B cell (primary cell): ENCODE measurements at places on chromosomes 2 and 18.

GRCh38 chr2:205681401-205682238, 681 bp upstream of the NRP2 start:
- DNase-seq = peak; percentile 77

GRCh38 chr2:147917161-147917560, 72.3 kb downstream of the ACVR2A start:
- no peak for DNase-seq

- DNase-seq = no peak
Observed at GRCh38 chr2:218255446-218255845, 5.4 kb upstream of the GPBAR1 start.

DNA sequence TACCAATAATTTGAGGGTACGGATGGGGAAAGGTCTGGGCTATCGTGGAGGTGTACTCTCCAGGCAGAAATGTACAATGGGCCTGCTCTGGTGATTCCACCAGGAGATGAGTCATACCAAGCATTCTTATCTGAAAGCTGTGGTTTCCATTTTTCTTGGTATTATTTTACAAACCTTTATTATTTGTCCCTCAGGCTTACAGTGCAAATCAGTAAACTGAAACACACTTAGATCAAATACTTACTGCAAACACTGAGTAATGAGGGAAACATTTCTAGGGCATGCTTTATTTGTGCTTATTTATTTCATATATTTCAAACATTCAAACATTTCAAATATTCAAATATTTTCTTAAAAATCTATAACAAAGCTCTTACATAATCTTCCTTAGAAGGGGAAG, 319.8 kb downstream of the RND3 start:
- DNase-seq = no peak

DNA sequence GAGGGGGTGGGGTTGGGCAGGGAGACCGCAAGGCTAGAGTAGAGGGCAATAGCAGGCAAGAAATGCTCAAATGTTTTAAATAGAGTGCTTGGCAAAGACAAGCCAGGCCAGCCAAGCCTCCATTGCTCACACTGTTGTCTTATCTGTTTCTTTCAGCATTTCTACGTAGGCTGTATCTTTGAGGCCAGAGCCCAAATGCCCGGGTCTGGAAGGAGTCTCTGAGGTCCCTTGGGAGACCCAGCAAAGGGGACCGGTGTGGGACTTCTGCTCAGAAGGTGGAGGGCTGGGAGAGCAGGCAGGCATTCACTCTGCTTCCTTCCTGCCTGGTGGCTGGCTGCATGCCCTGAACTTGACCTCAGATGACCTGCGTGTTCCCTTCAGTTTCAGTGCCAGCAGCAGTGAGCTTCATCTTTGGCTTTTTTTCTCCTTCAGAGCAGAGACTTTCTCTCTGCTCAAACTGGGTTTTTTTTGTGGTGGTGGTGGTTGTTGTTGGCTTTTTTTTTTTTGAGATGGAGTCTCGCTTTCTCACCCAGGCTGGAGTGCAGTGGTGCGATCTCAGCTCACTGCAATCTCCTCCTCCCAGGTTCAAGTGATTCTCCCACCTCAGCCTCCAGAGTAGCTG, 13.7 kb upstream of the TET3 start:
- DNase-seq = peak; percentile 76

- DNase-seq = no peak
Observed at GRCh38 chr2:152284398-152284797, 50.6 kb upstream of the FMNL2 start.

DNA sequence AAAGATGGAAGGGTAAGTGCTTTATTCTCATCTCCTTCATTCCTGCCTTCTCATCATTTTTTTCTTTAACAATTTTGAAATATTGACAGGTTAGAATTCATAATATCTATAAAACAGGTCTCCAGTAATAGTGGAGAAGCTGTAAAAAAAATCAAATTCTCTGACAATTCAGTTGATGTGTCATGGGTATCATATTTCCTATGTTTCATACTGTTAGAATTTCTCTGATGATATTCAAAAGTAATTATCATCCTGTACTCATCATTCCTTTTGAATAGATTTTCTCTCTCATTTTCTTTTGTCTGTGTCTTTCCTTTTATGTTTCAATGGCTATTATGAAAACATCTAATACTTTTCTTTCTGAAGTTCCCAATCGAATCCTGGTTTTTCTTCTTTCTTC, 97.7 kb downstream of the CPS1 start:
- no peak for DNase-seq

DNA sequence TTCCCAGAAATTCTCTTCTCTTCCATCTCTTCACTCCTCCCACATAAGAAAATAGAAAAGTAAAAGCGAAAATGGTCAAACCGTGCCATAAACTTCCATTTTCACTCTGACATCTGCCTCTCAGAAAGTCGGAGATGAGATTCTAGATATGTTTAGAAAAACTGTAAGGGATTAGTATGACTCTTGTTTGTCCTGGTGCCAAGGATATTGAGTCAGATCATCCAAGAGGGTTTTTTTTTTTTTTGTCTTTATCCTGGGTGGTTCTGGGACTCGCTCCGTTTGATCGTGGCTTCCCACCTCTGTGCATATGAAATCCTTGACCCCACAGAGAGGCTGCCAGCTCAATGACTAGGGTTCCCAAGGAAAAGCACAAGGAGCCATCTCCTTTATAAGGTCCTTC, 17.3 kb downstream of the EN1 start:
- no peak for DNase-seq

DNA sequence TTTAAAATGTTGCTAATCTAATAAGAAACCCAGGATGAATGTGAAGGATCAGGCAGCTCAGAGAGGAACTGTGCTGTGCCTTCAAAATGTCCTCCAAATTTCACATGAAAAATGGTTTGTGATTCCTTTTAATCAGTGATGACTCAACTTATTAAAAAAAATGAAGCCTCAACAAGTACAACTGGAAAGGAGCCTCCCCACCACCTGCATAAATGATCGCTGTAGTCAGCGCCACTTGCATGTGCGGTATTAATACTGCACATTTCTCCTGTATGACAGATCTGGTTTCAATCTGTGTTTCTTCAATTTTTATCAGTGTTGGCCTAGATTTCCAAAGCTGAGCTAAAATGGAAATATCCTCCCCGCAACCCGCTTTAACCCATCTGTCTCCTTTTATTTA, 115.0 kb upstream of the TMEM200C start:
- DNase-seq = no peak

DNA sequence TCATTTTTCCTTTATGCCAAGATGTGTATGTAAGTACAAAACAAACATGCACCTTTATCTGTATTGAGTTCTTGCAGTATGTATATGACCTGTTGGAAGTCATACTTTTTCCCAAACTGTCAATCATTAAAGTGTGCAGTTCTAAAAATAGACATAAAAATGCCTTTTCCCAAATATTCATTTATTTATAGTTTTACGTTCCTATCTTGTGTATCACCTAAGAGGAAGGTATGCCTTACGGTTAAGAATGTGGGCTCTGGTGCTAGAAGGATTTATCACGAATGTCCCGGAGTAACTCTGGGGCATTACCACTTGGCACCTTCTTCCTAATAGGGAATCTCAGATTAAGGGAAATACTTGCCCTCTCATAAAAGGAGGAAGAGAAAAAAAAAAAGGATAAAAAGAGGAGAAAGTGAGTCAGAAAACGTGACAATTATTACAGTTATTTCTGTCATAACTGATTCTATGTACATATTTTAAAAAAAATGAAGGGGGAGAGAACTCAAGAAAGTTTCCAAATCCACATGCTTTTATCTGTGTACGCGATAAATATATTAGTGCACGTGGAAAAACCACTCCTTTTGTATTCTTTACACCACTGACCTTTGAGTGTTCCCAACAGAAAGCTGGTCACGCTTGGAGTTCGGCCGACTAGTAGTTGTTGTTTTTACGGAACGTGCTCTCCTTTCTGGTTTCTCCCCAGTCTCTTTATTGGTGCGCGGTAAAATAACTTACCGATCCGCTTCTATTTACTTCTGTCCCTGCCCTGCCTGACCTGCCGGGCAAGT, 721 bp downstream of the MCEE start:
- no peak for DNase-seq

GRCh38 chr2:18804536-18804935, 215.2 kb upstream of the NT5C1B start:
- DNase-seq = no peak

- no peak for DNase-seq
Observed at GRCh38 chr2:235558572-235558971, 64.7 kb downstream of the AGAP1 start.

GRCh38 chr2:5285872-5286769, 406.1 kb upstream of the SOX11 start:
- DNase-seq = no peak

DNA sequence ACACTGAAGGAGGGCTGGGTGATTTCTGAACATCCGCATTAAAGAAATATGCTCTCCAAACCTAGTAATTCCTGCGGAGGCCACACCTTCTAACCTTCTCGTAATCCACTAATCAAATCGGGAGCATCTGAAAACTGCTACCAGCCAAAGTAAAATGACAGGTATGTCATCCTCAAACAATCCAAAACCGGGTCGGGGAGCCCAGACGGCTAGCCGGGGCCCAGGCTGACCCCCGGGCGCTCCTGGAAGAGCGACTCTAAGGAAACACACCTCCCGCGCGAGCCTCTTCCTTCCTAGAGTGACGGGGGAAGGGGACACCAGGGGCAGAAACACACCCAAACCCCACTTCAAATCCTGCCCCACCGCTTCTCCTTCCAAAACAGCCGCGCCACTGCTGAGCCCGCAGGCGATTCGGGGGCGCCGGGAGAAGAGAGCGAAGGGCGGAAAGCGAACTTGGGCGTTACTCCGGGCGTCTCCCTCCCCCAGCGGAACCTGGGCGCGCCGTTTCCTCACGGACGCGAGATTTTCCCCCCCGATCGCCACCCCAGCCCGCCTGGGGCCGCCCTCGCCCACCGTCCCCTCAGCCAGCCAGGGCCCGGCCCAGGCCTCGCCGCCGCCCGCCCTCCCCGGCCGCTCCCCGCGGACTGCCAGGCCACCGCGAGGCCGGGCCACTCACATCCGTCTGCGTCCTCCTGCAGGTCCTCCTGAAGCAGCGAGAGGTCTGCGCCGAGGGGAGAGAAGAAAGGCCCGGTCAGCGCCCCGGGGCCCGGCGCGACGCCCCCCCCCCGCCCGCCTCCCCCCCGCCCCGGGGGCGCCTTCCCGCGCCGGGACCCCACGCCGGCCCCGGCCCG, 584 bp downstream of the PPP4R1 start:
- peak; percentile 71 for DNase-seq

DNA sequence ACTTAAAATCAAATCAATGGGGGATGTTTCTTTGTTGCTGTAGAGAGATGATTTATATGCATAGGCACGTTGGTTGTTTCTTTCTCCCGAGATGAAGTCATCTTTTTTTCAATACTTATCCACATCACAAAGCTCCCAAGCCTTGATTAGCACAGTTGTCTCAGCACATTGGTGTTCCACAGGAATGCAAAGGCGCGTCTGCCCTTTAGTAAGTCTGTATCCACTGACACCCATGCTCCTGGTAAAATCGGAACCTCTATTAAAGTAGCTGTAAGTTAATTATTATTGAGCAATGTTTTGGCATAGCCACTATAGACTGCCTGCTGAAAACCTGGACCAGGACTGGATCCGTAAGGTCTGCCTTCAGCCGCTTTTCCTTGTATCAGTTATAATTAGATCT, 77.6 kb upstream of the RBM44 start:
- no peak for DNase-seq

GRCh38 chr2:68717305-68717661, 17.3 kb upstream of the ARHGAP25 start:
- DNase-seq = no peak

DNA sequence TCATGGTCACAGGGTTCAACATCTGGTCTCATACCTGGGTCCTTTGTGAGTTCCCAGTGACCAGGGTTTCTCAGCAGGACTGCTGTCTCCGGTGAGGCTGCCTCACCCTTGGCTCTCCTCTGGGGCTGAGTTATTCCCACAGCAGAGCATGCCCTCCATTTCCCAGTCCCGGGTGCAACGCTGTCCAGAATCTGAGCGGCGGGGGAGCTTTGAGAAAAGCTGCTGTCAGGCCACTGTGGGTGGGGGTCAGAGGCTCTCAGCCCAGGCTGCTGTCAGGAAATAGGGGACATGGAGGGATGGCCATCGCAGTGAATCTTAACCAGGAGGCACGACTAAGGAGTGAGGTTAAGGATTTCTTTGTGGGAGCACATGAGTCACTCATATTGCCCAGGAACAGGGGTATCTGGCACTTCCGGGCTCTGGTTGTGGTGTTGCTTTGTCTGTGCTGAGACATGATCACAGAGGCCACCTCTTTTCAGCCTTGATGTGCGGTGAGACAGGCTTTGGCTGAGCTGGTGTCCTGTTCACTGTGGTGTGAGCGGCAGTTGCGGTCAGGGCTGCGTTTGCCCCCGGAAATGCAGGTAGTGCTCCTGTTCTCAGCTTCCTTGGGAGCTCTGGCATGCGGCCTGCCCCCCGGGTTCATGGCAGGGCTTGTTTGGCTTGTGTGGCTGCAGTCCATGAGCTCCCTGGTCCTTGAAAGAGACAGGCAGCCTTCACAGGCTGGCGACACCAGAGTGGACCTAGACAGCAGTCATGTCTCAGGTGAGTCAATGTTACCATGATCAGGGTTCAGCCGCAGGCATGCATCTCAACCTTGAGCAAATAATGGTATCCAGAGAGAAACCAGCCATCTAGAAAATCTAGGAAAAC, 310.7 kb upstream of the MYT1L start:
- no peak for DNase-seq

- peak; percentile 23 for DNase-seq
Observed at GRCh38 chr2:75200140-75201096, 1.1 kb upstream of the TACR1 start.

DNA sequence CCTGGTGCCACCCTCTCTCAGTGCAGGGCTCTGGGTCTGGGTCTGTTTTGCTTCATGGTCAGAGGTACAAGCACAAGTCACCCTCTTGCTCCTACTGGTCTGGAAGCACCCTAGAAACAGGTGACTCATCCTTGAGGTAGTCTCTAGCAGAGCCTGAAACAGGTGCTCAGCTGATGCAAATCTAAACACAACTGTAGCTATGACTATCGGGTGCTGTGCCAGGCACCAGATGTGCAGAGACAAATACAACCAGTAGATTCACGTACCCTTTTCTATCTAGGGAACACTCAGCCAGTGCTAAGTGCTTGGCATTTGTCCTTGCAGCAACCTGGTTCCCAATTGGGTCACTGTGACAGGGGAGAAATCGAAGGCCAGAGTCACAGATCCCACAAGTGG, 140.9 kb upstream of the MYCN start:
- no peak for DNase-seq

GRCh38 chr2:100416935-100417710, at the start of gene CHST10:
Gene CHST10 (minus strand): TSS chr2:100417668. CDS start chr2:100406675, 10,993 bp downstream.
- DNase-seq = peak; percentile 77

- DNase-seq = no peak
Observed at GRCh38 chr2:60411295-60411694, 142.2 kb downstream of the BCL11A start.

- DNase-seq = no peak
Observed at GRCh38 chr2:111015283-111015995, 105.3 kb upstream of the BCL2L11 start.
